ENCODE measurements at places on chromosomes 5 and 9. TPM values are rescaled to one million over a fixed set of nuclear protein-coding genes. Genes with fewer than 3 reads are reported as not detected.
A peak's percentile ranks its signal among the peaks of the same experiment; 100 is the strongest.

GRCh38 chr5:36875051-36875789 is 1.3 kb upstream of the NIPBL start:
- DNase-seq, result peak; percentile 59

DNA sequence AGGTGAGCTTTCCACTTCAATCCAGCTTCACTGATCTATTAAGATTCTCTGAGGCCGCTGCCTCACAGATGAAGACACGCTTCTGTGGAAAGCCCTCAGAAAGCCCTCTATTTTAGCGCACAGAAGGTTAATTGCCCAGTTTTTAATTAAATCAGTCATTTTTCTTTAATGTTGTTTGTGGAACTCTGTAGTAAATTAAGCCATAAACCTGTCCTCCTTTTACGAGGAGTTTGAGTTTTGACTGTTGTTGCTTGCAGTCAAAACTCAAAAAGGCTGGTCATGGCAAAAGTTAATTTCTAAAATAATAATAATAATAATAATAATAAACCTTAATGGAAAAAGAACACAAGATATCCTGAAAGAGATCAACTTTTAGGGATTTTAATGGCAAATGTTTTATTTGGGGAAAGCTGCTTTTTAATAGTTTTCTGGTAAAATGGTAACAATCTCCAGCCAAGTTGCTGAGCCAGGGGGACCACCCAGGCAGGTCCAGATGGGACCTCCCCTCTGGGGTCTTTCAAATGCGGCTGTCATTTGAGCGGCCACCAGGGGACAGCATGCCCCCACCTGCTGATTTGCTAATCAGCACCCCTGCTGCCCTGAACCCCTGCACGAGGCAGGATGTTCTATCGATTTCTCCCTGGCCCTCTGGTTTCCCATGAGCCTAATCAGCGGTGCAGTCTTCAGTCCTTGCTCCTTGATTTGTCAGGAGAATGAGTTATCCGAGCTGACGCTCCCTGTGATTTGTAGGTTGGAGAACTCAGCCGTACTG is 247.2 kb downstream of the FSTL4 start:
- DNase-seq, result no peak

DOK3 gene
- 10.1 TPM for total RNA-seq

- DNase-seq, result no peak
These were observed 4.4 kb upstream of the DAB2IP start for GRCh38 chr9:121646992-121647391.

DNA sequence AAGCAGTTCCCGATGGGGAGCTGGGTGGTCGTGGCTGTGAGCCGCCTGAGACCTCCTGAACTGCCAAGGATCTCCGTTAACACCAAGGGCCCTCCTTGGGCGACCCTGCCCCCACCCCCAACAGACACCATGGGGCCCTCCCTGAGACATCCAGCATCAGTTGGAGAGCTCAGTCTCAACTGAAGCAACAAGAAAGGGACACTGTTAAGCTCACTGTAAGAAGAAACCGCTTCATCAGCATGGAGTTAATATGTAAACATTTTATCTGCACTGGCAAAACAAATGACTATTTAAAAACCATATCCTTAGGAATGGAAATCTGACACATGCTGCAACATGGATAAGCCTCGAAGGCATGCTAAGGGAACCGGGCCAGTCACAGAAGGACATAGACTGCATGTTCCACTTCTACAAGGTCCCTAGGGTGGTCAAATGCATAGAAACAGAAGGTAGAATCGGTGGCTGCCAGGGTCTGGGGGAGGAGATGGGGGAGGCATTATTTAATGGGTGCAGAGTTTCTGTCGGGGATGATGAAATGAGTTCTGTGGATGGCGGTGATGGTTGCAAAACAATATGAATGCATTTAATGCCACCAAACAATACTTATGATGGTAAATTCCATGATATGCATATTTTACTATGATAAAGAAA is 47.4 kb downstream of the ROR2 start:
- DNase-seq, result no peak

DNA sequence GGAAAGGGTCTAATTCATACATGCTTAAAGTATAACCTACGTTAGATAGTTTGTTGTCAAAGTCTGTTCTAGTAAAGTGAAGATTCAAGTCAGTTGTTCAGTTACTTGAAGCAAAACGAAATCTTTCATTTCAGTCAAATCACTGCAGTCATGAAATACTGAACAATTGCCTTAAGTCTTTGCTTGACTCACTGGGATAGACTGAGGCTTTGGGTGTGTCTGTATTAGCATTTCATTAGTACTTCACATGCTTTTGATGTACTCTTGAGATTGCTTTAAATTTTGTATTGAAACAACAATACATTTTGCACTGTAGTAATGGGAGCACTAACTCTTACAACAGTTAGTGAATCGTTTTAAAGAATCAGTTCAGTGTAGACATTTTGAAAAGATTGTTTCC is 4.0 kb upstream of the CMYA5 start:
- DNase-seq, result no peak

- no peak for DNase-seq
These were observed 15.6 kb upstream of the SPATA24 start for GRCh38 chr5:139419226-139420192.

GRCh38 chr5:163505049-163505367 is 411 bp upstream of the MAT2B start:
- no peak for DNase-seq

GRCh38 chr9:83012922-83013838 is 49.8 kb downstream of the RASEF start:
- DNase-seq, result no peak

C1QTNF3 gene
- total RNA-seq, result 4.4 TPM

HRCT1 gene
- total RNA-seq, result not detected

IRX1 gene
- total RNA-seq, result not detected

GARIN3 gene
- not detected for total RNA-seq

CRAT gene
- total RNA-seq, result 20.7 TPM

FLT4 gene
- not detected for total RNA-seq

DNA sequence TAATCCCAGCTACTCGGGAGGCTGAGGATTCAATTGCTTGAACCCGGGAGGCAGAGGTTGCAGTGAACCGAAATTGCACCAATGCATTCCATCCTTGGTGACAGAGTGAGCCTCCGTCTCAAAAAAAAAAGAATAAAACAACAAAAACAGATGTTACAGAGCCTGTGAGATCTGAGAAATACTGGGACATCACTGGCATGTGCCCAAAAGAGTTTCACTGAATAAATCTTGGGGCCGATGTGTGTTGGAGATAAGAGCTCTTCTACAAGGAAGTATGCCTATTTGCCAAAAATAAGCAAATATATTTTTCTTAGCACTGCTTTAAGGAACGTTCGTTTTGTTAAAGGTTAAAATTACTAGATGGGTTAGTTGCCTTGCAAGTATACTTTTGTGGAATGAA is 55.1 kb downstream of the KIAA1958 start:
- no peak for DNase-seq

THBS4 gene
- not detected for total RNA-seq

- no peak for DNase-seq
These were observed 882.3 kb upstream of the SEMA6A start for GRCh38 chr5:117456866-117457470.

GRCh38 chr5:14408969-14409586 is 172.5 kb upstream of the OTULINL start:
- no peak for DNase-seq

DNA sequence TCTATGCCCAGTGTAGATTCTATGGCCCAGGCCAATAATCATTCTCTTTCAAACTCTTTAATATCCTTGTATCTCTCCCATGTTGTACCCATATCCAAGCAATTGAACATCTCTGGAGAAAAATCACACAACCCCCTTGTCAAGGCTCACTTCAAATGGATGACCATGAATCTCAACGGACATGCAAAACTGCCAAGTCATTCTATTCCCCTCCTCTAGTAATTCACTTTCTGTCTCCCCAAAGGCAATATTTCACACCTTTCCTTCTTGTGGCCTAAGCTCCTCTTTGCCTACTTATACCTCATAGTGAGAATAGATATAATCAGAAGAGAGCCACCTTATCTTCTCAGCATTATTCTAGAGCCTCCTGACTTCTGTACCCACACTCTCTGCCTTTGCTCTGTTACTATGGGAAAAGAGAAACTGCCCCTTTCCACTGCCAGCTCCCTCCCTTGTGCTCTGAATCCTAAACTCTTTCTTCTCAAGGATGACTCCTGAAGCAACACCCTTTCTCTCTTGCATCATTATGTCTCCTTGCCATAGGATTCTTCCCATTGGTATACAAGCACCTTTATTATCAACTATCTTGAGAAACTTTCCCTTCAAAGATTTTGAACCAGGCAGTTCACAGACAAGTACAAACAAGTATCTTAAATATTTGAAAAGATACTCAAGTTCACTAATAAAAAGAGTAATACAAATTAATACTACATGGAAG is 66.1 kb downstream of the RPS23 start:
- DNase-seq, result no peak

- no peak for DNase-seq
These were observed 3.6 kb downstream of the HNRNPAB start for GRCh38 chr5:178207917-178208280.

RNF130 gene
- 34.5 TPM for total RNA-seq

CMYA5 gene
- 0.39 TPM for total RNA-seq

PLCXD3 gene
- 0.20 TPM for total RNA-seq

GRCh38 chr5:154749491-154749890 is 5.7 kb upstream of the LARP1 start:
- no peak for DNase-seq

- DNase-seq, result no peak
These were observed 278.6 kb upstream of the RORB start for GRCh38 chr9:74218385-74219063.

Measured in Caco-2 (cell line).